Naive thymus-derived CD4-positive, alpha-beta T cell (primary cell): ENCODE measurements at places on chromosomes 3 and 15. TPM values are rescaled to one million over a fixed set of nuclear protein-coding genes. Genes with fewer than 3 reads are reported as not detected.

- peak; percentile 65 for DNase-seq
- H3K27me3 ChIP-seq, result no peaks in the 10 kb centered on the region
- H3K4me1 ChIP-seq, result peaks cover 11% of the 10 kb centered on the region
Measured at GRCh38 chr15:63473999-63474809, 30.2 kb upstream of the USP3 start.

DNAH1 gene
- 1.7 TPM for polyA plus RNA-seq

GRCh38 chr3:53493595-53493962 lies 832 bp upstream of the CACNA1D start:
- no peaks in the 10 kb centered on the region for H3K4me1 ChIP-seq
- no peaks in the 10 kb centered on the region for H3K36me3 ChIP-seq
- H3K4me3 ChIP-seq, result no peak overlapping the region
- H3K27ac ChIP-seq, result no peak overlapping the region
- DNase-seq, result no peak

DNA sequence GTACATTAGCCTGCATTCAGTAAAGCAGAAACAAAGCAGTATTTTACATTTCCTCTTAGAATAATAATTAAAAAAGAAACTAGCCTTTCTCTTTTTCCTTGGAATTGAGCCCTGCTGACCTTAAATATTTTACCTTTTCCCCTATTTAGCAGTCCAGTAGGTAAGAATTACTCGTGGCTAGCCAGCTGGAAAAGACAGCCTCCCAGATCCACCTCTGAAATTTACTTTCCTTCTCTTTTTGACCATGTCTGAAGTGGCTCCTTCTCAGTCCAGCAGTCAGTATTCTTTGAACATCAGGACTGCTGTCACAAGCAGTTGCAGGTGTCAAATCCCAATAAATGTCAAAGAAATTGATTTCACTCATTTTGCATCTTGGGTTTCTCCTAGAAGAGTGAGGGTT lies 311.5 kb upstream of the DCBLD2 start:
- no peaks in the 10 kb centered on the region for H3K4me1 ChIP-seq
- no peak overlapping the region for H3K27ac ChIP-seq
- no peak for DNase-seq
- H3K4me3 ChIP-seq, result no peak overlapping the region
- H3K36me3 ChIP-seq, result no peaks in the 10 kb centered on the region
- no peaks in the 10 kb centered on the region for H3K27me3 ChIP-seq
